ENCODE measurements at places on chromosomes 7 and 10.

- no peak for DNase-seq
These were observed 21.6 kb downstream of the KLF14 start for GRCh38 chr7:130712416-130712815.

GRCh38 chr10:94206176-94206575 is 156.6 kb downstream of the NOC3L start:
- no peak for DNase-seq

DNA sequence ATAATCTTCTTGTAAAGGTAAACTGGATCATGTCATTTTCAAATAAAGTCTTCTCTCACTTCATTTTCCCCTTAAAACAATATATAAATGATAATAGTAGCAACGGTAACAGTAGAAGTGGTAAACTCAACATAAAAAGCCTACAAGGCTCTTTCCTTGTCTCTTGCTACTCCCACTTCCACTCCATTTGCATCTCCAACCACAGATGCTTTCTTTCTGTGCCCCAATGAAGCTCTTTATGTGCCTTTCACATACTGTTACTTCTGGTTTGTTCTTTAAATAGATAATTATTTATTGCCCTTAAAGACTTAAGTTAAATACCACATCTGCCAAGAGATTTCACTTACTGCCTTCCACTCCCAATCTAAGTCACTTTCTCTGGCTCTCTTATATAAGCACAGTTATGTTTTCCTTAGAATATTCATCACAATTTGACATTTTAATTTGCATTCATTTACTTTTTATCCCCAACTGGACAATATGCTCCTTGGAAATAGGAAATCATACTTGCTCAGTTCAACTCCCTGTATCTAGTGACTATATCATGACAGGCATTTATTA is 149.9 kb downstream of the CRPPA start:
- DNase-seq, result no peak

DNA sequence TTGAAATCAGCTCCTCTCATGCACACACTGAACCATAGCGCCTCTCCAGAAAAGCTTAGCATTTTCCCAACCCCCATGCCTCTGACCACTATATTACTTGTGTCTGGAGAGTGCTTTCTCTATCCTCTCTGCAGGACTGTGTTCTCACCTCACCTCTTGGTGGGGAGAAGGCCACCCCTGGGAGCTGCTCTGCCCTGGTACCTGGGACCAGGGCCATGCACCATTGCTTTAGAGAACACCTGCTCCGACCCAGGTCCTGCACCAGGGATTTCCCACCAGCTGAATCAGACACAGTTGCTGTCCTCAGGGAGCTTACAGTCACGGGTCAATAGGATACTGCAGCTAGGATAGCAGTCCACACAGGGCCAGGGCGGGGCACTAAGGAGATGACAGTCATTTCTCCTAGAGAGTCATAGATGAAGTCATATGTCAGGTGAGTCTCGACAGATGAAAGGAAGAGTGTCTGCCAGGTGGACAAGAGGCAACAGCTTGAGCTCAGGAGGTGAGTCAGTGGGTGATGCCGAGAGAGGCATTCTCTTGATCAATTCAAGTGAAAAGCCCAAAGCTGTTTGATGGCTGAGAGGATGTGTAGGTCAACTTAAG is 619 bp upstream of the LMTK2 start:
- no peak for DNase-seq

- DNase-seq, result no peak
These were observed 33.6 kb upstream of the RELN start for GRCh38 chr7:104023100-104023499.

DNA sequence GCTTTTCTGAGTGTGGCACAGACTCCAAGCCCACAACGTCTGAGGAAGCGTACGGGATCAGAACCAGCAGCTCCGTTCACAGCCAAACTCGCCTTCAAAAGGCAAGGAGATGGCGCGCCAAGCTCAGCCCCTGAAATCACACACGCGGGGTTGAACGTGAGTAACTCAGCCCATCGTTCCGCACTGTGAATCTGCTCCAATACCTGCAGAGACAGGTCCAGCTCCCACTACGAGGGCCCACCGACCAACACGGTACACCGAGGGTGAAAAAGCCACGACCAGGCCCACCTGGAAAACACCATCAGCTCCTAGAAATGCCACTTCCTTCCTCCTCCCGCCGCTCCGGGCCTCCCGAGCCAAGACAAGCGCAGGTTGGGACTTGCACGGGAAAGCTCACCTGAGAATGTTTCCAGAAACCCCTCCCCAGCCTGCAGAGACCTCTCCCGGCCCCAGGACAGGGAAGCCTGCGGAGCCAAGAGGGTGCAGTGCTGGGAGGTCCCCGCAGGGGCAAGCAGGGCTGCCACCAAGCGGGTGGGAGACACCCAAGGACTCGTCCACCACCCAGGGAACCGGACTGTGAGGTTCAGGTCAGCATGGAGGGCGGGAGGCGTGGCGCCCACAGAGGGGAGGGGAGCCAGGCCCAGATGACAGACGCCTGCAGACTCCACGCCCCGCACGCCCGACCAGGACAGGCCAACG is 93.9 kb upstream of the PDGFA start:
- DNase-seq, result no peak

DNA sequence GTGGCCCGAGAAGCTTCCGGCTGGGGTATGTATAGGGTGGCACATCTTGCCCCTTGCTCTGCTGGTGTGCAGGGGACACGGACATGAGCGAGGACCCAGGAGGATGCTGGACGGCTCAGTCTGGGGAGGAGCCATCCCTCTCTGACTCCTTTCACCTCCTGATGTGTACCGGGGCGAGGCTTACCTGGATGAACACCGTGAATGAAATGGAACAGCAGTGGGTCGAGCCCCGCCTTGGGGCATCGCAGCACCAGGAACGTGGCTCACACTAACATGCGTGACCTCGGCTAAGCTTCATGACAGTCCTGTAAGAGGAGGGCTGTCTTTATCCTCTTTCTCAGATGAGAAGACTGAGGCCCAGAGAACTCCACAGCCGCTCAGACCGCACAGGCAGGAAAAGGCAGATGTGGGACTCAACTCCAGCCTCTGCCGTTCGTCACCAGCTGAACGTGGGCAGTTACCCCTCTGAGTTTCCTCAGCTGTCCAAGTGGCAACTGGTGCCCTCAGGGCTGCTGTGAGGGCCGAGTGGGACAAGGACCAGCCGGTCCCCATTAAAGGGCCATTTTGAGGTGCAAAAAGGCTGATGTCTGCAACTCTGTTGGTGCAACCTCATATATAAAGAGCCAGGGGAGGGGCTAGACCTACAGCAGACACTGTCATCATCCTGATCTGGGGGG is 54.5 kb downstream of the INSIG1 start:
- no peak for DNase-seq

- no peak for DNase-seq
These were observed 45.1 kb upstream of the WDR11 start for GRCh38 chr10:120806081-120806480.

DNA sequence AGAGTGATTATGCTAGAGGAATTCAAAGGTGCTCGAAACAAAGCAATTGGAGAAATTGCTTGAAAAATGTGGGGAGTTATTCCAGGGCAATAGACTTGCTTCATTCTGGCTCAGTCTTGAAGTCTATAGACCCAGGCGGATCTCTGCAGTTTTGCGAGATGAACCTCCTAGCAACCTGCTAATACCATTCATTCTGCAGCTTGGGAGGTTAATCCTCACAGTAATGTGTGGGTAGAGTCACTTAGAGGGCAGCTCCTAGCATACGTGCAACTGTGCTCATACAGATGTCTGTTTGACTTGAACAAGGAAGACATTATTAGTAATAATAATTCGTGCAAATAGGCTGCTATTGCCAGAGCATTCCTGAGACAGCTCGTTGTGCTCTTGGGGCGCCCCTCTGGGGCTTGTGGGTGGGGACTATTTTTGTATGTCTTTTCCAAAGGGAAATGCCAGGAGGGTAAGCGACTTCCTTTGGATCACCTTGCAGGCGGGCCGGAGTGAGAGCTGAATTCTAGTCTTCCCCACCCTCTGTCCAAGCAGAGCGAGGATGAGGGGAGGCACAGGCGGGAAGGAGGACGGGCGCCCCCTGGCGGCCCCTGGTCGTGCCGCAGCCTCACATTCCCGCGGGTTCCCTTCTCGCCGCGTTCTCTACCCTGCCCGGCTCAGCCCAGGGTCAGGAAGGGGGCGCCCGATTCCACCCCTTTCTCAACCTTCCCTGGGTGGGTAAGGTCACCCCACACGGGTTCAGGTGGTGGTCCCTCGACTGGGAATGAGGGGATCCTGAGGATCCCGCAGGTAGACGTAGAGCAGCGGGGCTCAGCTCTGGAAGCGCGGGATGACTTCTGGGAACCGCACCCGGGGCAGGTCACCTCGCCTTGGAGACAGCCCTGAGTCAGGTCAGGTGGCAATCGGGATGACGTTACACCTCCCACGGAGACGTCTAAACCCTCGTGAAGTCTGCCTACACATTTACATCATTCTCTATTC is 241.5 kb downstream of the PHTF2 start:
- DNase-seq, result peak; percentile 15

DNA sequence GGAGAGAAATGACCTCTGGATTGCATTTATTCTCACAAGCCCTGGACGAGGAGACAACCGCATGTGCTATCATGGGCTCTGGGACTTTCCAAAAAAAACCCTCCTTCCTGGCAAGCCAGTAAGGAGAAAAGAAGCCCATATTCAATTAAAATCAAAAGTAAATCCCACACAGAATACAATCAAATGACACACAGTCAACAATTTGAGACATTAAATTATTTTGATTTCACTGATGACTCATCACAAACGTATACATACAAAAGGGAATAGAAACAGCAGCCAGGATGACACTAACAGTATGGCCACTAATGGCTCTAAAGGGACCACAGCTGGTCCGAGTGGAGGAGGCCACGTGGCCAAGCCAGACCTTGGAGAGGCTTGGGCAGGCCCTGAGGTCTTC is 24.9 kb downstream of the LRRC20 start:
- DNase-seq, result no peak

GRCh38 chr7:14228341-14228740 is 238.9 kb upstream of the ETV1 start:
- no peak for DNase-seq

- DNase-seq, result peak; percentile 67
These were observed 8.7 kb upstream of the ASB4 start for GRCh38 chr7:95476904-95477594.

GRCh38 chr7:76326646-76327233 is 24.3 kb downstream of the HSPB1 start:
- peak; percentile 57 for DNase-seq

GRCh38 chr10:12264204-12264940 is 68.4 kb downstream of the CDC123 start:
- DNase-seq, result peak; percentile 64

- DNase-seq, result no peak
These were observed 15.0 kb upstream of the ENO4 start for GRCh38 chr10:116833986-116834985.

DNA sequence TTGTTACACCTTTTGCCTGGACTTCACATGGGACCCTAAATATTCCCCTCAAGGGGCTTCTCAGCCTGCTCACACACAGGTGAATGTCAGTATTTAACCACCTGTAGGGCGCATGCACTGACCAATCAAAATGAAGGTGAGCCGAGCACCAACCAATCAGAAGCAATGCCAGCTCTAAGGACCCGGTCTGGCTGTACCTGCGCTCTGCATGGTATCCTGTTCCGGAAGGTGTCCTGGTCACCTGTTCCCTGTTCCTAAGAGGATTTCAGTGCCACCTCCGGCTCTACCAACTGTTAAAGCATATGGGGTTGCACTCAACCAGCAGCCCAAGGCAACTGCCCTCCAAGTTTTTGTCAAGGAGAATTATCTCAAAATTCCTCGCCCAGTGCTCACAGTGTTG is 18.4 kb upstream of the CALN1 start:
- DNase-seq, result no peak

DNA sequence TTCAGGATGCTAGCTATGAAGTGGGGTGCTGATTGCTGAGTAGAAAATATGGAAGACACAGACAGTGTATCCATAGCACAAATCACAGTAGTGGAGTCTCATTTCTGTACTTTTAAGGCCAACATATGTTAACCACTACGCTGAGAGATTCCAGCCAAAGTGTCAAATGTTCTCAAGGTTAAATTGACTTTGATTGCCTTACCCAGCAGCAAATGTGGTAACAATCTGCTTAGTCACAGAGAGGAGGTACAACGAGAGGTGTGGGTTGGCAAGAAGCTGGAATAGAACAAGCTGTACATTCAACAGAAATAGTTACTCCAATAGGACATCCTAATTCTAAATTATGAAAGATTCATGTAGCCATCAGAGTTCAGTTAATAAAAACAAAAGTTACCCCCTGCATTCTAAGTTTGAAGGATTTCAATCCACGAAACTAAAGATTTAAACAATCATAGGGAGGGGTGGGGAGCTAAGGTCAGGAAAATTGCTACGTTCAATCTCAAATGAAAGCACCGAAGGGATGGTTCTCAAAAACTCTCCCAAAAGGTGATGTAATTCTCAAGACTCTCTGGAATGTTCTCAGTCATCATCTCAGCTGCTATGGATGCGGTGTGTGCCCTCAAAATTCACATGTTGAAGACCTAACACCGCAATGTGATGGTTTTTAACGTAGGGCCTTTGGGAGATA is 137.0 kb downstream of the ETV1 start:
- no peak for DNase-seq

DNA sequence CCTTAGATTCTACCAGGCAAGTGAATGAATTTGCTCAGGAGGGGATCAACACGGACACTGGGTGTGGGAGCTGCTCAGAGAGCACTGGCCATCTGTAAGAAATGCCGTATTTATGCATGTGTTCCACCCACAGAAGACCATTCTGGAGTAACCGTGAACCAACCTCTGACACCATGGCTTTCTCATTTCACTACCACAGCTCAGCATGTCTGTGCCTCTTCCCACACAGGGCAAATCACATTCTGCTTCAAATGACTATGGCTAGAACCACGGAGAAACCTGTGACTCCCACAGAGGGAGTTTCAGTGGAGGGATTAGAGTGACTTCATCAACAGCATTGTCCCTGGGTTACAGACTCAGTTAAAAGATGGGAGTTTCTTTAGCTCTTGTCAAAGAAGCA is 893.4 kb downstream of the XPNPEP1 start:
- DNase-seq, result no peak

DNA sequence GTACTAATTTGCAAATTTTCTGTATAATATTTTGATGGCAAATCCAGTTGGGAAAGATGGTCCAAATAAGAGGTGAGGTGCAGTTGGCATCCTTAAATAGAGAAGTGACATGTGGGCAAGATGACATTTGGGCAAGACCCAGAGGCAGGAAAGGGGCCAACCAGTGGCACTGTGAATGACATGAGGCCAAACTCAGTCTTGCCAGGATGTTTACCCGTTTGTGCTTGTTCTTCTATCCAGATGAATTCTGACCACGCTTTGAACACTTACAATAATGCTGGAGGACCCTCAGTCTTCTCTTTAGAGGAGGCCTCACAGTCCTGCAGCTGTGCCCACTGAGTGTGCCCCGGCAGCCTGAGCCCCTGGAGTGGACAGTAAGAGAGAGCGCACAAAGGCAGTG is 45.1 kb downstream of the KCNMA1 start:
- no peak for DNase-seq

- DNase-seq, result peak; percentile 38
These were observed 255.1 kb upstream of the MKLN1 start for GRCh38 chr7:131072505-131073091.

GRCh38 chr10:30645340-30645827 is 15.8 kb upstream of the LYZL2 start:
- DNase-seq, result peak; percentile 37

All from EL (cell line).